ENCODE measurements at places on chromosomes 1 and 21.

DNA sequence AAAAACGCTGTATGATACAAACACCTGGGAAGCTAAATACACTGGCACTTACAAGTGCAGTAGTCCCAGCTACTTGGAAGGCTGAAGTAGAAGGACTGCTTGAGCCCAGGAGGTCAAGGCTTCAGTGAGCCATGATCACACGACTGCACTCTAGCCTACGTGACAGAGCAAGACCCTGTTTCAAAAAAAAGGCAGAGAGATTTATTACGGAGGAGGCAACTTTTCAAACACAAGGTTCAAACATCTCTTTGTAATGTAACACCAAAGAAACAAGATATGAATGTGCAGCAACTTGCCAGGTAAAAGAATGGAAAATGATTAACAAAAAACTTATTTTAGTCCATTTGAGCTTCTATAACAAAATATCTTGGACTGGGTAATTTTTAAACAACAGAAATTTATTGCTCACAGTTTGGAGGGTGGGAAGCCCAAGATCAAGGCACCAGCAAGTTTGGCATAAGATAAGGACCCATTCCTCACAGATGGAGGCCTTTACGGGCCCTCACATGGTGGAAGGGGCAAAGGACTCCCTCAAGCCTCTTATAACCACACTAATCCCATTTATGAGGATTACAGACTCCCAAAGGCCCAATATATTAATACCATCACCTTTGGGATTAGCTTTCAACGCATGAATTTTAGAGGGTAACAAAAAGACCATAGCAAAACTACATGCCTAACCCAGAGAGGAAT lies 73.3 kb downstream of the EVI5 start:
- DNase-seq = no peak

DNA sequence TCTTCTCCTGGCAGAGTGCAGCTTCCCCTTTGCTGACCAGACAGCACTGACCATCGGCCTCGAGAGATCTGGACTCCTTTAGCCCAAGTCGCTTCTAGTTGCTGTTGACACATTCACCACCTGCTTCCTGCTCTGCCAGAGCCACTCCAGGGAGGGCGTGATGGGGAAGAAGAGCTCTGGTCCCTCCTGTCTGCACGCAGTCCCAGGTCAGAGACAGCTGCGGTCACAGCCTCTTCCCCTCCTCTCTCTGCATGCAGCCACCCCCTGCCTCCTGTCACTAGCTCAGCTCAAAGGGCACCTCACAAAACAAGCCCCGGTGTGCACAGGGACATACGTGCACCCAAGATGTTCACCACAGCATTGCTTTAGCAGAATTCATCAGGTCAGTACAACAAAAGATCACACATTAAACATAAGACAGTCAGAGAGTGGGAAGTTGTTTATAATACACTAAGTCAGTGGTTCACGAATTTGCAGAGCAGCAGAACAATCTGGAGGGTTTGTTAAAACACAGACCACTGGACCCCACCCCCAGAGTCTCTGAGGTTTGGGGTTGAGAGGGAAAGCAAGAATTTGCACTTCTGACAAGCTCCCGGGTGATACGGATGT lies 132.9 kb downstream of the SYF2 start:
- no peak for DNase-seq

DNA sequence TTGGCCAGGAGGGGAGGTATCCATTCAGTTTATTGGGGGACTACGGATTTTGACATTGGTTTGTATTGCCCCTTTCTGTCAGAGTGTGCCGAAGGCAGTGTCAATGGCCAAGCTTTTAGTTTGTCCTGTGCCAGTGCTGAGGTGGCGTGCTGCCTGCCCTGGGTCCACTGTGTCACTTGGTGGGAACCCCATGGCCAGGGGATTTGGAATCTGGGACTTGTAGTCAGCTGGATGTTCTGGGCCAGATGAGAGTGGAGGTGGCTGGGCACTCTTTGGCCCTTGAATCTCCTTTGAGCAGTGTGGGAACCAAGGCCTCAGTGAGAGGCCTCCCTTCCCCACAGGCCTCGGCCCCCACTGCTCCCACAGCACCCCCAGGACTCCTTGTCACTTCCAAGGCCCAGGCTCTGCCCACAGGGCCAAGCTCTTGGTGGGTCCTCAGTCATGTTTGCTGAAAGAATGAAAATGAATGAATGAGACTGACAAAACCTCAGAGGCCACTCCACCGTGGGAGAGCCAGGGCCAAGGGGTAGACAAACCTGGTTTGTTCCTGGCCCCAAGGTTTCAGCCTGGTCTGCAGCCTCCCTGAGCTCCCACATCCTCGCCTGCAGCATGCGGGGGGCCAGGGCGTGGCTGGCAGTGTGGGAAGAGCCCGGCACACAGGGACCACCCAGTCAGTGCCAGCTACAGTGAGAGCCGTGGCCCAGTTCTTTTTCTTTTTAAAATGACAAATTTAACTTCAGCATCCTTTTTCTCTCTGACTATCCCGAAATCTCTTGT lies 412.2 kb downstream of the MATN1 start:
- DNase-seq = no peak

DNA sequence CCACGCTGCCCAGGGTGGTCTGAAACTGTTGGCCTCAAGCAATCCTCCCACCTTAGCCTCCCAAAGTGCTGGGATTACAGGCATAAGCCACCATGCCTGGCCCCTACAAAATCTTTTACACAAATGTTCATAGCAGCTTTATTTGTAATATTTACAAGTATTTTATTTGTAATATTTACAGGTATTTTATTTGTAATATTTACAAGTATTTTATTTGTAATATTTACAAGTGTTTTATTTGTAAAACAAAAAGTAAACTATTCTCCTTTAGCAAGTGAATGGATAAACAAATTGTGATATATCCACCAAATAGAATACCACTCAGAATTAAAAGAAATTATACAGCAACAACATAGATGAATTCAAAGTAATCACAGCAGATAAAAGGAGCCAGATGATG lies 11.4 kb upstream of the FNBP1L start:
- no peak for DNase-seq

DNA sequence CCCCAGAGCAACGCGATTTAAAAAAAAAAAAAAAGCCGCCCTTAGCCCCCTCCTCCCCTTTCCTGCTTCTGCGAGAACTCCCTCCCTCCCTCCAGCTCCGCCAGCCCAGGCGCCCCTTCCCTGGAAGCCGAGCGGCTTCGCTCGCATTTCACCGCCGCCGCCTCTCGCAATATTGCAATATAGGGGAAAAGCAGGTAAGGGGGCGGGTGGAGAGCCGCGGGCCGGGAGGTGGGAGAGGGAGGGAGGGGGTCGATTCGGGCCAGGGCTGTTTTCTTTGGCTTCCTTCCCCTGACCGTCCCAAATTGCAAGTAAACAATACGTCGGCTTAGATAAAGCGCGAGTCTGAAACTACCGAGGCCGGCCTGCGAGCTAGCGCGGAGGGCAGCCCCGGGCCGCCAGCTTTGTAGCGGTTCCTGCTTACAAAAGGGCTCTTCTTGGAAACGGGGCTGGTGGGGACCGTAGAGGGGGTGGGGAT lies 408 bp downstream of the LMO4 start:
- no peak for DNase-seq

DNA sequence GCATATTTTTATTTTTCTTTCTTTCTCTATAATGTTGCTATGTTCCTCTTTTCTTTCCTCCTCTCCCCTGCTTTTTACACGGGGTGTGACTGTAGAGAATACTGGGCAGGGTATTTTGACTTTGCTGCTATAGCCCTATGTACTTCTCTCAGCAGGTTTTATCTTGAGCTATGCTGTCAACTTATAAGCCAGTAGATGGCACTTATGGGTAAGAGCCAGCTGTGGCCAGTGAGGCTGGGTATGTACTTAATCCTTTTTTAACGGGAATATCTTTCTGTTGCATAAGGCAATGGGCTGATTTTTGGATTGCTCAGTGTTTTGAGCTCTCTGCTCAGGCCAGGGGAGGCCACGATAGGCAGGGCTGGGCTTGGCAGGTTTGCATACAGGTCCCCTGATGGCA lies 99.0 kb downstream of the KCNK2 start:
- no peak for DNase-seq

GRCh38 chr1:163820766-163821165 lies 499.0 kb downstream of the NUF2 start:
- no peak for DNase-seq

DNA sequence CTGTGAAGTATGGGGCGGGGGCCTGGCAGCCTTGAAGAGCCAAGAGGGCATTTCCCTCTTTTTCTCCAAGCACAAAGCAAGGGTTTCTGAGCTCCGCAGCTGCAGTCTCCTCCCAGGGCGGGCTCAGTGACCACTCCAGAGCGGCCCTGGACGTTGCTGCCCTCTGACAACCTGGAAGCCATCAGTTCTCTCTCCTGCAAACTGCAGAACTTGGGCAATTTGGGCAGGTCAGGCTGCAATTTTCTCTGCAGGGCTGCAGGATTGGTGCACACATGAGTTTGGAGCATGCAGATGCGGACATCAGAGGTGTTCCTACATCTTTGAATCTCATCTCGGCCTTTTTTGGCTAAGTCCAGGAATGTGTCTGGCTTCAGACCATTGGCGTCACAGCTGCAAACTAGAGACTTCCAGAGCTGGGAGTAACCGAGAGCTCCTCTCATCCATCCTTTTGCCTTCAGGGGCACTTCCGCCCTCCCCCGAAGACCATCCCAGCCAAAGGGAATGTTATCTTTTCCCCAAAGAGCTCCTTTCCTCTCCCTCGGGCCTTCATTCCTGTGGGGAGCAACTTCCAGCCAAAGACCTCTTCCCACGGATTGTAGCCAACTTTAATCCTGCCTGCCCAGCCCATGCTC lies 139.6 kb upstream of the WNT4 start:
- DNase-seq = no peak

GRCh38 chr1:34268311-34268954 lies 91.7 kb downstream of the C1orf94 start:
- peak; percentile 69 for DNase-seq

DNA sequence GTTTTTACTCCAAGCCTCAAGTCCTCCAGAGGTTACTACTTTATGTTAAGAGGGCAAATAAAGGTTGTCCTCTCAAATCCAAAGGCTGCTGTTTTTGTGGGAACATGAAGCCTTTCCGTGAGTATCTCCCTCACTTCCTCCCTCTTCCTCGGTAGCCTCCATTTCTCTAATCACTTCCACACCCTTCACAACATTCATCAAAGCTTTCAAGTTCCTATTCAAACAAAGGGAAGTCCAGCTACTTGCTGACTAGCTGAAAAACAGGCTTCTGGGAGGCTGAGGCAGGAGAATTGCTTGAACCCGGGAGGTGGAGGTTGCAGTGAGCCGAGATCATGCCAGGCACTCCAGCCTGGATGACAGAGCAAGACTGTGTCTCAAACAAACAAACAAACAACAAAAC lies 6.6 kb upstream of the CD48 start:
- DNase-seq = no peak

DNA sequence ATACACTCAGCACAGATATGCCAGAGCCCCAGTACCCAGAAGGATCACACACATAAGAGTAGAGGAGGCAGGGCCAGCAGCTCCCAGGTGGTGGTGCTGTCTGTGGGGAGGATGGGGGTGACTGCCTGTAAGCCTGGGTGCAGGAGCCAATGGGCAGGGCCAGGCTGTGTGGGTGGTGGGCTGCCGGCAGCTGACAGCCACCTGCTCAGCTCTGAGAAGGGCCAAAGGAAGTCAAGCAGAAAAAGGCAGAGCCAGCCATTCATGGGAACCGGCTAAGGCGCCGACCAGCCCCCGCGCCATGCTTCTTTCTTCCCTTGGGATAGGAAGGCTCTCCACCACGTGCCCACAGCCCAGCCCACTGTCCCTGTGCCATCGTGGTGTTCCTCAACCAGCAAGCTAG lies 14.1 kb downstream of the PIK3C2B start:
- DNase-seq = no peak

DNA sequence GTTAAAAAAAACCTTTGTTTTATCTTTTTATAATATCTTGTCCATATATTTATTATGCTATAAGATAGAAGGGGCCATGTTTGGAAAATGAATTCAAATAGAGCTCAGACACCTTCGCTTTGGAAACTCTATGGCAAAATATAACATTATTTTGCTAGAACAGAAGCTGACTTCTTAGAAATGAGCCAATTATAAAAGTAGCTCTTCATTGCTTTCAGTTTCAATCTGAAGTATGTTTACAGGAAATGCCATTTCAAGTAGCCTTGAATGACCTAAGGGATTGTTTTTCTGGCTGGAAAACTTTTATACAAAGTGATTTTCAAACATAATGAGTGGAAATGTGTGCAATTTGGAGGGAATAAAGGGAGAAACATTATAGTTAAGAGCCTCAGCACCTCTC lies 37.8 kb upstream of the GBP5 start:
- DNase-seq = no peak

DNA sequence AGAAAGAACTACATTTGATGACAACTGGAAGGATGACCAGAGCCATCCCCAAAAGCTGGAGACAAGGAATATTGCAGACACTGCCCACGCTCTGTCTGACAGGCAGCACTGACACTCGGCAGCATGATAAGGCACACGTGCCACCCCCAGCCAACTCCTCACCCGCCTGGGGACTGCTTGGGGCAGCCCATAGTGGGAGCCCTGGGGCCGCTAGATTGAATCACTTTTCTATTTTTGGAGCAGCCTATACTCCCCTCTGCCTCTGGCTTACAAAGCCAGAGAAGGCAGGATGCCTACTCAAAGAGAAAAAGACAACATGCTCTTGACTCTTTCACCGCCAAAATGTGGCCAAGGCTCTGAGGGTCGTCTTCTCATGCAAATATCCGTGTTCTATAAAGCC lies 1.3 kb downstream of the SMG5 start:
- DNase-seq = no peak

DNA sequence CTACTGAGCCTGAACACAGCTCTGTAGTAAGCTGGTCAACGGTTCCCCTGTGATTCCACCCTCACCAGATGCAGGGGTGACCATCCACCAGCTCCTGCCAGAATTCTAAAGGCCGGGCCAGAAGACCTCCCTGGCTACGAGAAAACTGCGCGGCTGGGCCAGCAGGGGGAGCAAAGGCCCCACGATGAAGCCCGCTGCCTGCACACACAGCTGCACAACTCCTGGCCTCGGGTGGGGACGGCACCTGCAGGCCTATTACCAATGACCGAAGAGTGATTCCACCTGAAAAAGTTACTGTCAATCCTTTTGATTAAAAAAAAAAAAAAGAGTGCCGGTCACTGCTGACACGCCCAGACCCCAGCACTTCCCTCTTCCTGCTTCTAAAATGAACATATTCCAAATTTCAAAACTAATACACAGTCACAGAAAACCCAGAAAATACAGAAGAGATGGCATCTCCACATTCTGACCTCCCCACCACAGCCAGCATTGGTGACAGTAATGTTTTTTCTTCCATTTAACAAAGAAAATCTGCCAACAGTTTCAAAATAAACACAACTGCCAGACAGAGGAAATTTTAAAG lies 49.8 kb upstream of the RIPK4 start:
- DNase-seq = peak; percentile 50

DNA sequence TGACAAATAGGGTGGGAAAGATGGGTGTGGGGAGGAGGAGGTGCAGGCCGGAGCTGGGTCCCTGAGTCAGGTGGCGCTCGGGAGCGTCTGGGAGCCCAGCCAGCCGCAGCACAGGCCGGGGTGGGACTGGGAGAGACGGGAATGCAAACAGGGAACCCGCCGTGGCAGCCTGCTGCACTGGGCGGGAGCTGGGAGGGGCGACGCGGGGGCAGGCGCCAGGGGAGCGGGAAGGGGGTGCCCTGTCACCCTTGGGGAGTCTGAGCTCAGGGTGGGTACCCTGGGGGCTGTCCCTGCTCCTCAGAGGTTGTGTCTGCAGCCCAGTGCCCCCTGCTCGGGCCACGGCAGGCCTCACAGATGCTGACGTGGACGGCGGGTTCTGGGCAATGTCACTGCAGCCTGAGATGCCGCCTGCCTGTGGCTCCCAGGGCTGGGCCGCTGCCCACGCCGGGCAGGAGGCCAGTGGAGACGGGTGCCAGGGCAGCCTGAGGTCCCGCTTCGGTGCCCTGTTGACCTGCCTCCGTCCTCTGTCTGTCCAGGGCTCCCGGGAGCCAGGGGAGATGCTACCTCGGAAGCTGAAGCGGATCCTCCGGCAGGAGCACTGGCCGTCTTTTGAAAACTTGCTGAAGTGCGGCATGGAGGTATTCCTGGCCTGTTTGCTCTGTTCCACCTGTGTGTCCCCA lies 16.6 kb upstream of the LRRC3 start:
- DNase-seq = no peak
